ENCODE measurements at places on chromosomes 13 and 19.

DNA sequence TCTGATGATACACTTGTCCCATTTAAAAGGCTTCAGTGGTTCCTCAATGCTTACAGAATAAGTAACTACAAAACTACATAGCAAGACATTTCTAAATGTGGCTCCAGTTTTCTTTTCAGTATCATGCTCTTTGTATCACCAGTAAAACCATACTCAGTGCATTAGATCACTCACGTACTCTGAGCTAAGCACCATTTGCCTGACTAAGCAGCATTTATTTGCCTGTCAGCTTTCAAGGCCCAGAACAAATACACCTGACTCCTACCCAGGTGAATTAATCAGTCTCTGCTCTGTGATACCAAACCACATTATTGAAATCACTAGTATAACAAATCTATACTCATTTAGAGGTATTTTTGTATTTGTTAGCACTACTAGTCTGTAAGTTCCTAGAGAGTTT is 47.4 kb upstream of the PCDH20 start:
- no peaks in the 10 kb centered on the region for H3K27me3 ChIP-seq
- H3K27ac ChIP-seq: no peak overlapping the region
- H3K36me3 ChIP-seq: no peaks in the 10 kb centered on the region
- H3K4me1 ChIP-seq: no peaks in the 10 kb centered on the region
- DNase-seq: no peak

DNA sequence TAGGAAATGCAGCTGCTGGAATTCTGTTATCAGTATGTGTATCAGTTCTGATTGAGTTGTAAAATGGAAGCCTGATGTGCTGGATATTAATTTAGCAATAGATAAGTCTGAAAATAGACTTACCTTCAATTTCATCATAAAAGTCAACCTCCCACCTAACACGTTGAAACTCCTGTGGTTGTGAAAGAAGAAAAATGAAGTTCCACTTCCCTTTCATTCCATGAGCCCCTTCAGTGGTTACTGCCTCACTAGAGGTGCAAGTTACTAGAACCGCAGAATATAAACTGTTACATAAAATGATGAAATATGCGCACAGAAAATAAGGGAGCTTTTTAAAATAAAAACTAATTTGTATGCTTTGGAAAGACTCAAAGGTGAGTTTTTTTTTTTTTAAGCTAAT is 249.2 kb downstream of the SHISA2 start:
- DNase-seq: no peak
- H3K27me3 ChIP-seq: no peaks in the 10 kb centered on the region
- no peaks in the 10 kb centered on the region for H3K4me1 ChIP-seq
- no peak overlapping the region for H3K4me3 ChIP-seq

DNA sequence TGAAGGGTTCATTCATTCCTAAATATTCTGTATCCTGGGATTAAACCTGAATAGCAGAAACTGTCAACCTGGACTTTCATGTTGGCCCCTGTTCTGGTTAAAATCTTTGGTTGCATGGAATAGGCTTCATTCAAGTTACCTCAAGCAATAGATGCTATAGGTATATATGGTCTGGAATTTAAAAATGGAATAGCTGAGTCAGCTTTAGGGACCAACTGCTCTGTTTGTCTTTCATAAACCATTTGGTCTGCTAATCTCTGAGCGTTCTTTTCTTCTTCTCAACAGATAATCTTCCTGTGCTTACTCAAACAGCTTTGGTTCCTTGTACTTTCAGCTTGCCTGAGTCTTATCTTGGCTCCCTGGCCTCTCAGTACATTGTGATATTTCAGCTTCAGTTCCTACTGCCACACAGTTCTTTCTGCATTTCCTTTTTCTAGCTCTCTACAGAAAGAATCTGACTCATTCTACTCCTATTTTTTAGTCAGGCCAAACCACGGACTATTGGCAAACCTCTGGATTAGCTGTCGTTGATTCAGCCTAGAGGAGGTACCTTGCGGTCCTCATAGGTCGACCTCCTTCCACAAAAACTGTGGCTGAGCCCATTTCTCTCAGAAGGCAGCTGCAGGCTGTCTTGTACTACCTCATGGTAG is 35.9 kb upstream of the MAB21L1 start:
- DNase-seq: no peak
- no peaks in the 10 kb centered on the region for H3K4me1 ChIP-seq
- H3K27me3 ChIP-seq: no peaks in the 10 kb centered on the region
- H3K4me3 ChIP-seq: no peak overlapping the region
- no peak overlapping the region for H3K27ac ChIP-seq

GRCh38 chr13:42420304-42420703 is 148.4 kb downstream of the AKAP11 start:
- no peak overlapping the region for H3K27ac ChIP-seq
- H3K27me3 ChIP-seq: no peaks in the 10 kb centered on the region
- no peaks in the 10 kb centered on the region for H3K36me3 ChIP-seq
- H3K4me3 ChIP-seq: no peak overlapping the region
- no peaks in the 10 kb centered on the region for H3K4me1 ChIP-seq
- no peak for DNase-seq

DNA sequence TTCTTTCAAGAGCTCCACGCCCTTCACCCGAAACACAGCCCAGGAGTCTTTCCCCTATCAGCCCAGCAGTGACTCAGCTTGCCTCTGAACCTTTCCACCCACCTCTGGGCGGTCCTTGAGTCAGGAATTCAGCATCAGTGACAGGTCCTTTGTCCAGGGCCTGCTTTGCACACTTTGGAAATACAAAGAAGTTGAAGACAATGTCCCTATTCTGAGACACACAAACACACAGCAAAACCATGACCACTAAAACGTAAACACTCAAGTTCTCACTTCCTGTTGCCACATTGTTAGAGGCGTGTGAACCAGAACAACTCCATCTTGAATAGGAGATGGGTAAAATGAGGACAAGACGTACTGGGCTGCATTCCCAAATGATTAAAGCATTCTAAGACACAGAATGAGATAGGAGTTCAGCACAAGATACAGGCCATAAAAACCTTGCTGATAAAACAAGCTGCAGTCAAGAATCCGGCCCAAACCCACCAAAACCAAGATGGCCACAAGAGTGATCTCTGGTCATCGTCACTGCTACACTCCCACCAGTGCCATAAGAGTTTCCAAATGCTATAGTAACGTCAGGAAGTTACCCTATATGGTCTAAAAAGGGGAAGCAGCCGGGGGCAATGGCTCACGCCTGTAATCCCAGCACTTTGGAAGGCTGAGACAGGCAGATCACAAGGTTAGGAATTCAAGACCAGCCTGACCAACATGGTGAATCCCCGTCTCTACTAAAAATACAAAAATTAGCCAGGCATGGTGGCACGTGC is 49.2 kb upstream of the ATP12A start:
- H3K27ac ChIP-seq: no peak overlapping the region
- no peaks in the 10 kb centered on the region for H3K36me3 ChIP-seq
- H3K4me1 ChIP-seq: peaks cover 17% of the 10 kb centered on the region

- no peak overlapping the region for H3K4me3 ChIP-seq
- H3K27ac ChIP-seq: no peak overlapping the region
- no peak for DNase-seq
- no peaks in the 10 kb centered on the region for H3K27me3 ChIP-seq
- no peaks in the 10 kb centered on the region for H3K36me3 ChIP-seq
- no peaks in the 10 kb centered on the region for H3K4me1 ChIP-seq
Measured at GRCh38 chr13:106110241-106110855, 425.1 kb downstream of the EFNB2 start.

GRCh38 chr13:36074659-36075058 is 56.5 kb downstream of the DCLK1 start:
- no peaks in the 10 kb centered on the region for H3K4me1 ChIP-seq
- H3K27me3 ChIP-seq: no peaks in the 10 kb centered on the region
- no peak for DNase-seq
- no peaks in the 10 kb centered on the region for H3K36me3 ChIP-seq
- H3K27ac ChIP-seq: no peak overlapping the region
